ENCODE measurements at places on chromosomes 5 and 9.

GRCh38 chr9:114382699-114383520 lies 4.9 kb downstream of the AKNA start:
- peak; percentile 73 for DNase-seq

DNA sequence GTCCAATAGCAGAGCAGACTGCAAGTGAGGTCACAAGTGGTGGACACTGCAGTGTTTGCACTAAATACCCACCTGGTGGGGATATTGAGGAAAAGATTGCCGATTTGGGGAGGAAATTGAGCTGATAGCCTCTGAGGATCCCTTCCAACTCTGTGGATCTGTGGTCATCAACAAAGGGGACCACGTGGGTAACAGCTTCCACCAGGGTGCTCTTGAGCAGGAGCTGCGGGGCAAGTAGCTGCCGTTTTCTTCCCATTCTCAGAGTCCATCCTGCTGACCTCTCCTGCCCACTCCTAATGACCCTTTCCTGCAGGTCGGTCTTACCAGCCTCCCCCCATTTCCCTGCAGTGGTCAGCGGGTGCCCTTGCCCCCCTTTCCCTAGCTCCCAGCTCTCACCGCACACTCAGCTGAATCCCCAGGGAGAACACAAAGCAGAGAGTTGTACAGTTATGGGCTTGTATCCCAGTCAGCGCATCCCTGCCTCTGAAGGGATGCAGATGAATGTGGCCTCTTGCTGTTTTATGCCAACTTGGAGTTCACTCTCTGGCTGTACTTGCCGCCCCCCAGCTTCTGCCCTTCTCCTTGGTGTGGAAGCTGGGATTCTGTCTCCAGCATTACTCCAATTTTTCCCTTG lies 18.0 kb downstream of the DAPK1 start:
- no peak for DNase-seq

- DNase-seq, result no peak
These were observed 3.8 kb downstream of the PCDH12 start for GRCh38 chr5:141954194-141954593.

DNA sequence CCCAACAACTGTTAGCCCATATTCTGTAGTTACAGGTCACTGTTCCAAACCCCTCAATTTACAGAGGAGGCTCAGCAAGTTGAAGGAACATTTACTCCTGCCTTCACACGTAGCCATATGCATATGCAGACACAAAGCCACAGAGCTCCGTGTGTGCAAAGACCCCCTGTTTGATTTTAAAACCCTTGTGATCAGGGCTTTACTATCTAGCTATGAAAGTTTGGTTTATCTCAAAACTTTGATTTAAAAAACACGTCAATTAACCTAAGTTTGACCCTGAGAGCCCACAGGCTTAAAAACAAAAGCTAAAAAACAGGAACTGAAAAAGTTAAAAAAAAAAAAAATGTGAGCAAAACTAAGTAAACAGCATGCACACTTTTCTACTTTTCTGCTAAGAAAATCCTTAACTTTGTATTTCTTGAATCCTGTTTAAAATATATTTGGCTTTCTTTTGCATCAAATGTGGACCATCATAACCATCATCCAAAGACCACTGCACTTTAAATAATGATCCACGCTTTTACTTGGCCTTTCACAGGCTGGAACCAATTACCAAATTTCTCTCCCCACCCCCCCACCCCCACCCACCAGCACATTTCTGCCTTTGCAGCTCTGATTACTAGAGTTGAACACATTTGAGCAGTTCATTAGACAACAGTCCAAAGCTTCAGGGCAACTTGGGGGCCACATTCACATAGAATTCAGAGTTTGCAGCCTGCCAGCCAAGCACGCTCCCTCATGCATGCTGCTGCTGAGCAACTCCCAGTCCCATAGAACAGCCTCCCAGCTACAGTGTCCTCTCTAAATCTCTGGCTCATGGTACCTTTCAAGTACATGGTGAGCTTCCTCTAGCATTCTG lies 128.8 kb upstream of the MAP3K1 start:
- DNase-seq, result no peak

- DNase-seq, result no peak
These were observed 55.4 kb downstream of the ADAMTS2 start for GRCh38 chr5:179289756-179290385.

GRCh38 chr5:113204525-113205161 lies 228.0 kb downstream of the DCP2 start:
- DNase-seq, result no peak

DNA sequence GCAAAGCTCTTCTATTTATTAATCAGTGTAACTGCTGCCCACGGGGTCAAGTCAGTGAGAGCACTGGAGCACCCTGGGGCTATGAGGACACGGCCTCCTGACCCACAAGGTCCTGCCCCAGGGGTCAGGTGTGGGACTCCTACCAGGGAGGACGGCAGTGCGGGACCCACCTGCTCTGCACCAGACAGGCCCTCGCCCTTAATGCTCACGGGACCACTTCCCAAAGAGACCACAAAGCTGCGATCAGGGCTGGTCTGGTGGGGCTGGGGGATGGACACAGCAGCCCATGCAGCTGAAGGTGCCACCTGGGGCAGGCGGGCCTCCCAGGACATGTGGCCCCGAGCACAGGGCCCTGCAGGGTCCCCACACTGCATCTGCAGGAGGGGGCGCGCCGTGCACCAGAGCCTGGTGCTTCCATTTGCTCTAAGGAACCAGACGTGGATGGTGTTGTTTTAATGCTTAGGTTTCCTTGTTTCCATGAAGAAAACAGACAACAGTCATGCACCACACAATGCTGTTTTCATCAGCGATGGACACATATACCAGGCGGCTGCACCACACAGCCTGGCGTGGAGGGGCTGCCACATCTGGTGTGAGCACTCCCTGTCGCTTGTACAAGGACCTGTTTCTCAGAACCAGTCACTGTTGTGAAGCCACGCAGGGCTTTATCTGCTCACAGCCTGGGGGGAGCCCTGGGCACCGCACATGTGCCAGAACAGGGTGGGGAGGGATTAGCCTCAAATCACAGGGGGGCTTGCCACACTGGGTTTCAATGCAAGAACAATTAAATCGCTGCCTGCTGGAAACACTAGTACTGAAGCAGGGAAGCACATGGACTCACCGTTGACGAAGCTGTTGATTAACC lies 22.6 kb downstream of the CLPTM1L start:
- DNase-seq, result no peak

GRCh38 chr9:96014078-96014477 lies 138.6 kb downstream of the ERCC6L2 start:
- peak; percentile 75 for DNase-seq

DNA sequence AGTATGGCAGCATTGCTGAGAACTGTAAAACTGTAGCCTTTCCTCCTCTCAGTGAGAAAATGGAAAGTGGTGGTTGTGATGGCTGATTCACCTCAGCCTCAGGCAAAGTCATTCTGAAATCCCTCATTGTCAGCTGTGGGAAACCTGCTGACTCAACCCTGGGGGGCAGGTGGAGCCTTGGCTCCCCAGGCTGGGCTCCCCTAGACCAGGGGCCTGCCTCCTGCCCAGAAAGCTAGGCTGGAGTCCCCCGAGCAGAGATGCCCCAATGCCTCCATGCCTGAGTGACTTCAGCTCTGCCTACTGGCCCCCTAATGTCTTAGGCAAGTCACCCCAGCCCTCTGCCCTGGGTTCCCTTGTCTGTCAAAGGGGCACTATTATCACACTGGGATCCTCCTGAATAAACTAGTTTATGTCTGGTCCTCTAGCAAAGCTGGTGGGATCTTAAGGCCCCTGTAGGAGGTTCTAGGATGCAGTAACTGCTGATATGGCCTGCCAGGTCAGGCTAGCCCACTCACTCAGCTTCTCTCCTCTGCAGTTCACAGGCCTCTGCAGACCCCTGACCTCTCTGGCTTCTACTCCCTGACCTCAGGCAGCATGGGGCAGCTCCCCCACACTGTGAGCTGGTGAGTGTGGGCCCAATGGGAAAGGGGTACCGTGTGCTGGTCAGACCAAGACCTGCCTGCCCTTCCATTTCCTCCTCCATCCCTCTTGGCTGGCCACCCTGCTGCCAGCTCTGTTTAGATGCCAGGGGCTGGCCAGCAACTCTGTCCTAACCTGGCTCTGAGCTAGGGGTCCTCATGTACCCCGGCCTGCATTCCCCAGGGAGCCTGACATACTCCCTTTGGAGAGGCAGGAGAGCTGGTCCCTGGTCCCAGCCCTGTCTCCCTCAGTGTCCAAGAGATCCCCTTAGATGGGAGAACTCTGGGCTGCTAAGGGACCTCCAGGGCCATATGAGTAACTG lies 24.2 kb downstream of the TCF7 start:
- peak; percentile 46 for DNase-seq

DNA sequence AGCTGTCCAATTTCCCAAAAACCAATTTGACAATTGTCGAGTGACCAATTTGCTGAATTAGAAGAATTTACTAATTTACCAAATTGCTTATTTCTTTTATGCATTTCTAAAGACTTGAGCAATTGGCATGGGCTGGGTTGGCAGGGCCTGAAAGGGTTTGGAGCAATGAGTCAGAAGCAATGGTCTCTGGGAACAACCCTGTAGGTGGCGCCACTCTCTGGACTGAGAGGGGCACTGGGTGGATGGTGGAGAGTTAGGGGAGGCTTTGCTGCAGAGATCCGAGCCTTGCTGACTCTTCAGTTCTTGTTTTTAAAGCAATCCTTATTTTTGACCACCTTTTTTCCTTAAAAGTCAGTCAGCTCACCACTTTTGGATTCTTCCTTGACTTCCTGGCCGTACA lies 71.5 kb upstream of the RPS23 start:
- DNase-seq, result no peak
